Cerebellum (tissue), 4 donors: ENCODE measurements at places on chromosomes 11 and 22. TPM values are rescaled to one million over a fixed set of nuclear protein-coding genes. Genes with fewer than 3 reads are reported as not detected.

GRCh38 chr11:58647866-58648265 lies 25.4 kb downstream of the CNTF start:
- DNase-seq = no peak

Gene TRIM51
- not detected for total RNA-seq

- DNase-seq = no peak
These were observed 61.2 kb upstream of the ARHGAP20 start for GRCh38 chr11:110773442-110773841.

DNA sequence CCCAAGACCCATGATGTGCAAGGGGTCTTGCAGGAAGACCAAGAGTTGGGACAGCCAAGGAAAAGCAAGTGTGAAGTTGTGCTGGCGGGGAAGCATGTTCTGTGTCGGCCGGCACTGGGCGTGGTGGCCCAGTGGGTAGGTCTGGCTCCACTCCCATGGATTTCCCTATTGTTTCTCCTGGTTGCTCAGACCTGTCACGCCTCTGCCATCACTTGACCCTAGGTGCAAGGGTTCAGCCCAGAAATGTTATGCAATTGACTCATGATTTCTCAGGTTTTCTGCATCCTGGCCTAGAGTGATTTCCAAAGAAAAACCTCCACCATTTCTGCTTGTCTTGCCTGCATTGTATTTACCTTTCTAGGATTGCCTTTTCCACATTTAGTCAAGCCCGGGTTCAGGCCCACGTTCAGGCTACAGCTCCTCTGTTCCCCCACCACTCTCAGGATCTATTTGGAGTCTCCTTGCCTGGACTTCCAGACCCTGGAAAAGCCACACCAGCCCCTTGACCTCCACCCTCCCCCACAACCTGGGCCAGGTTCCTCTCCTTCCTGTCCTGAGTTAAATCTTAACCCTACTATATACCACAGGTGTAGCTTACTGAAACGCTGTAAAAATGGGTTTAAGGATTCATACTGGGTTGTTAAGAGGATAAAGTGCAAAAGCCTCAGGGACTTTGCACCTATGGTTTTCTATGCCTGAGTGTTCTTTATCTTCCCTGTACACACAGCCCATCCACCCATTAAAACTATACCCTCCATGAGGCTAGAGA lies 17.5 kb upstream of the FOLR1 start:
- no peak for DNase-seq

DNA sequence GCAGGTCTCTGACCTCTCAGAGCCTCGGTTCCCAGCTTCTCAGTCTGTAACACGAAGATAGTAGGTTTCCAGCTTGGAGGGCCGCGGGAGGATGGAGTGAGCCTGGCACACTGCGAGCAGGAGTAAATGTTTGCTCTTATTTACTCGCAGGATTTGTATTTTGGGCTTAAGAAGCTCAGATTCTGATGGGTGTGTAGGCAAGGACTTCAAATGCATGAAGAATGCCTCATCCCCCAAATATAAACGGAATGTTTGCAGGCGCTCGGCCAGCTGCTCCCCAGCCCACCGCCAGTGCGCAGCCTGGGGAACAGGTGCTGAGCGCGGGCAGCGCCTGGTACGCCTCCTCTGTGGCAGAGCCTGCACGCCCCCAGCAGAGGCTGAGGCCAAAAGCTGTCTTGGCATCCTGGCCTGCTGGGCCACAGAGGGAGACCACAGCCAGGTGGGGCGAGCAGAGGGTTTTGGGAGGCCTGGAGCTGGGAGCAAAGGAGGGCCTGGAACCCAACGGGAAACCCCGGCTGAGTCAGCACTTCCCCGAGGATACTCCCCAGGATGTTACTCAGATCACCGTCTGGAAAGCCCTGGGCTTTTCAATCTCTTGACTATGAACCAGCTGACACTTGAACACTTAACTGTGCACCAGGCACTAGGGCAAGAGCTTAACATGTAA lies 9.4 kb downstream of the EHD1 start:
- DNase-seq = no peak

DNA sequence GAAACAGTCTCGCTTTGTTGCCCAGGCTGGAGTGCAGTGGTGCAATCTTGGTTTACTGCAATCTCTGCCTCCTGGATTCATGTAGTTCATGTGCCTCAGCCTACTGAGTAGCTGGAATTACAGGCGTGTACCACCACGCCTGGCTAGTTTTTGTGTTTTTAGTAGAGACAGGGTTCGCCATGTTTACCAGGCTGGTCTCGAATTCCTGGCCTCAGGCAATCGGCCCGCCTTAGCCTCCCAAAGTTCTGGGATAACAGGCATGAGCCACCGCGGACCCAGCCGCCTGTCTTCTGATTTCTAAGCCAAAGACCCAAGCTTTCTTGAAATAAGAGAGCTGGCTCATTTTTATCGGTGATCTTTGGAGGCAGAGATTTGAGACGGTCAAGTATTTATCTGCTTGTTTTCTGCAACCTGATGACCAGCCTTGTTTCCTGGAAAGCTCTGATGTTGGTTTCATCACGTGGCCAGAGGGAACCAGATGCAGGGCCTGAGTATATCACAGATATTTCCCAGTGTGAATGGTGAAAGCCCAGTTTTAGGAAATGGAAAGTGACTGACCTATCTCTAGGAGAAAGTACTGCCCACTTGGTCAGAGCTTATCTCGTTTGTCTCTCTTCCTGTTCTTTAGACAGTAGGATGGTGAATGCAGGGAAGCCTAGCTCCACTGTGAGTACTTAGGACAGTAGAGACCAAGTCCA lies 5.7 kb upstream of the SIDT2 start:
- DNase-seq = no peak

- no peak for DNase-seq
These were observed 682 bp downstream of the LARGE1 start for GRCh38 chr22:33919391-33920196.

DNA sequence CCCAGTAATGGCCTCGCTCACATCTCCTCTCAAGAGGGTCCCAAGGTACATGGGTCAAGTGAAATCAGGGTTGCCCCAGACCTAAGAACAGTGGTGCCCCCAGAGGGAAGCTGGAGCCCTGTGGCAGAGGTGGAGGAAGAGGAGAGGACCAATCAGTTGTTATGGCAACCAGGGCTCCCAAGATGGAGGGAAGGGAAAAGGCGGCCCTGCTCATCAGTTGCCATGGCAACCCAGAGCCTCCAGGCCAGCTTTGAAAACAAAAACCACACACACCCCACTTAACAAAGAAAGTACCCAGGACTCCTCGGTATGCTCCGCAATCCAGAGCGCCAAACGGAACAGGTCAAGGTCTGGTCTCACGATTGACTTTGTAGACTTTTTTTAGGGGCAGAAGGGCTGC lies 53.5 kb upstream of the SLC35C1 start:
- peak; percentile 24 for DNase-seq

GRCh38 chr22:39932918-39933649 lies 27.1 kb upstream of the TMA7B start:
- no peak for DNase-seq

Gene FXYD6
- 93.6 TPM for total RNA-seq

Gene CCDC81
- 3.4 TPM for total RNA-seq

Gene ARHGAP20
- 34.5 TPM for total RNA-seq

Gene FGF3
- total RNA-seq = 6.5 TPM
